K562 (cell line): ENCODE measurements at places on chromosomes 4 and X. TPM values are rescaled to one million over a fixed set of nuclear protein-coding genes. Genes with fewer than 3 reads are reported as not detected.

DNA sequence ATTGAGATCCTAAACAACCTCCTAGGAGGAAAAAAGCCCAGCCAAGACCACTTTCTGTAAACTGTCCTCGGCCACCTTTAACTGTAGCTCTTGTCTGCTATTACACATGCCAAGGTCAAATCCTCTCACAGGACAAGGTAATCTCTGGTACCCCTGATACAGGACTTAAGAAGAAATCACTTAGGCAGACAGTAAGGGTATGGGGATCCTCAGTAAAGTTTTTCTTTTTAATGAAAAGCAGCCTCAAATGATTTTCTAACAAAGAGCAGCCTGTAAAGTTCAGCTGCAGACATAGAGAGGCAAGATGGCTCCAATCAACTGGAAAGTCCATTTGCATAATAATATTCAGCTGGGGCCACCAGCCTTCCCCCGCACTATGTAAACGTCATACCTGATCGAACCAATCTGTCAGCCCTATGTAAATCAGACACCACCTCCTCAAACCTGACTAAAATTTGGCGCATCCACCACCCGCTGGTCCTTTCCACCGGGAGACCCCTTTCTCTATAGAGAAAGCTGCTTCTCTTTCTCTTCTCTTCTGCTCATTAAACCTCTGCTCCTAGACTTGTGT lies 14.6 kb upstream of the MPP1 start:
- H3K27ac ChIP-seq, result peak overlapping the region; percentile 97
- no peaks in the 10 kb centered on the region for H3K36me3 ChIP-seq
- DNase-seq, result peak; percentile 44
- no peaks in the 10 kb centered on the region for H3K27me3 ChIP-seq
- H3K4me1 ChIP-seq, result peaks cover 22% of the 10 kb centered on the region

GRCh38 chr4:161160718-161161117 lies 1003.1 kb downstream of the FSTL5 start:
- H3K4me1 ChIP-seq, result no peaks in the 10 kb centered on the region
- no peak overlapping the region for H3K27ac ChIP-seq
- no peaks in the 10 kb centered on the region for H3K27me3 ChIP-seq
- no peak for DNase-seq
- no peaks in the 10 kb centered on the region for H3K36me3 ChIP-seq

Gene SPANXN3
- not detected in 2 replicates for total RNA-seq

- DNase-seq, result no peak
- H3K27me3 ChIP-seq, result no peaks in the 10 kb centered on the region
- no peak overlapping the region for H3K4me3 ChIP-seq
- H3K36me3 ChIP-seq, result no peaks in the 10 kb centered on the region
- H3K4me1 ChIP-seq, result peaks cover 4% of the 10 kb centered on the region; the same call in 1 of the 2 replicates
- no peak overlapping the region for H3K27ac ChIP-seq
Observed at GRCh38 chr4:76199664-76200211, 13.9 kb downstream of the SCARB2 start.

DNA sequence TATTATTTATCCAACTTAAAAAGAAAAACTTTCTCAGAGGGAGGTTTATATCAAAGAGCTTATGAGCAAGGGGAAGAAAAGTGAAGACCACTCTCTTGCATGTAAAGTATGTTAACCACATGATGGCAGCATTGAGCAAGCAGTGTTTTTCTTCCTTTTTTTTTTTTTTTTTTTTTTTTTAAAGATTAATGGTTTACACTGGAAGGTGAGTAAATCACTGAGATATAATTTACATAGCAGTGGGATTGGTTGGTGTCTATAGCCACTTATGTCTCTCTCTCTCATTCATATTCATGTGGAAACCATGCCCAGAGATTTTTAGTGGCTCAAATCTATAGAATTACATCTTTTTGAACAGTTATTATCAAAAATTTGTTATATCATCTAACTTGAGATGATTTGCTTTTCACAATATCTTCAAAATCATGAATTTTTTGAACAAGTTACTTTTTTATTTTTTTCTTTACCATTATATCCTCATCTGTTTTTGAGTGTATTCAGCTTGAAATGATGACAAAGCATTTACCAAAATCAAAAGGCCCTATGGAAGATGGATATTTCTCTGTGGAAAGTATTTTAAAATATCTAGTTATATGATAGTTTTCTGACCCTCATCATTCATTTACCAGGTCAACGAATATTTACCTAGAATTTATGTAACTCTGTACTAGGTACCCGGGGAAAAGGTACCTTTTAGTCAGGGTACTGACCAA lies 31.6 kb downstream of the MTHFD2L start:
- H3K27me3 ChIP-seq, result no peaks in the 10 kb centered on the region
- no peak overlapping the region for H3K27ac ChIP-seq
- H3K36me3 ChIP-seq, result no peaks in the 10 kb centered on the region
- H3K4me3 ChIP-seq, result no peak overlapping the region

DNA sequence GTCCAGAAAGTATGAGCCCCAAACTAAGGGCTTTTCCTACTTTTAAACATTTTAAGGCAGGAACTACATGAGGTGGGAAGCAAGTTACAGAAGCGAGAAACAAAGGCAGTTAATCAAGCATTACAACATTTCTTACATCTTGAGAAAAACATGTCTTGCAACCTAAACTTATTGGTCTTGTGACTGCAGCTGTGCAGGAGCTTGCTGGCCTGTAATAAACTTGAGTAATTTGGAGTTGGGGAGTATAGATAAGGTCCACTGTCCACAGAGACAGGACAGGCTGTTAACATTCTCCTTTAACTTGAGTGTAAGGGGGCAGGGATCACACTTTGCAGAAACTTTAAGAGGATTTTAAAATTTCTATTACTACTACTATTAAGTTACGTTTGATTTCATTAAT lies 2.7 kb upstream of the UGT8 start:
- no peak overlapping the region for H3K27ac ChIP-seq
- no peaks in the 10 kb centered on the region for H3K27me3 ChIP-seq
- no peaks in the 10 kb centered on the region; the same call in 1 of the 2 replicates for H3K4me1 ChIP-seq
- no peaks in the 10 kb centered on the region for H3K36me3 ChIP-seq
- peak; percentile 50 for DNase-seq
- H3K4me3 ChIP-seq, result no peak overlapping the region

Gene TGIF2LX
- total RNA-seq, result not detected in 2 replicates

- DNase-seq, result peak; percentile 6
- H3K4me3 ChIP-seq, result no peak overlapping the region
- H3K4me1 ChIP-seq, result no peaks in the 10 kb centered on the region; the same call in 2 of the 3 replicates
- H3K27ac ChIP-seq, result no peak overlapping the region
Observed at GRCh38 chrX:31546126-31546525, 474.3 kb upstream of the FTHL17 start.

Gene NSG1
- not detected in 2 replicates for total RNA-seq

Gene DCAF8L2
- total RNA-seq, result not detected in 2 replicates

GRCh38 chrX:32798990-32799389 lies 412.4 kb downstream of the DMD start:
- no peaks in the 10 kb centered on the region for H3K27me3 ChIP-seq
- DNase-seq, result no peak
- no peak overlapping the region for H3K4me3 ChIP-seq
- no peaks in the 10 kb centered on the region for H3K36me3 ChIP-seq
- no peaks in the 10 kb centered on the region for H3K4me1 ChIP-seq

DNA sequence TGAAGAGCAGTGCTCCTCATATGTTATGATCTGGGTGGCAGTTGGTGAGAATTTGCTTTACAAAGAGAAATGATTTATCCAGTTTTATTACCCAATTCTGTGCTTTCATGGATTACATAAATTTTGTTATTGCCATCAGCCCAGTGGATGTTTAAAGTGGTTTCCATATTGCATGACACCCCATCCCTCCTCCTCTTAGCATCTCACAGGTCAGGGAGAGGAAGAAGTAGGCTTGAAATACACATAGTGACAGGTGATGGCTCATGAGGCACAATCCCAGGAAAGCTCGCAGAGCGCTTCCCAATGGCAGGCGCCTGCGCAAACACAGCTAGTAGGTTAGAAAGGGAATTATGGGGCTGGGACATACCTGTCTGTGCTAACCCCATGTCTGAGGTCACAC lies 47.7 kb upstream of the GATB start:
- DNase-seq, result no peak
- no peak overlapping the region for H3K27ac ChIP-seq
- no peaks in the 10 kb centered on the region for H3K4me1 ChIP-seq
- no peak overlapping the region for H3K4me3 ChIP-seq
- no peaks in the 10 kb centered on the region for H3K36me3 ChIP-seq
- H3K27me3 ChIP-seq, result peaks cover 13% of the 10 kb centered on the region

DNA sequence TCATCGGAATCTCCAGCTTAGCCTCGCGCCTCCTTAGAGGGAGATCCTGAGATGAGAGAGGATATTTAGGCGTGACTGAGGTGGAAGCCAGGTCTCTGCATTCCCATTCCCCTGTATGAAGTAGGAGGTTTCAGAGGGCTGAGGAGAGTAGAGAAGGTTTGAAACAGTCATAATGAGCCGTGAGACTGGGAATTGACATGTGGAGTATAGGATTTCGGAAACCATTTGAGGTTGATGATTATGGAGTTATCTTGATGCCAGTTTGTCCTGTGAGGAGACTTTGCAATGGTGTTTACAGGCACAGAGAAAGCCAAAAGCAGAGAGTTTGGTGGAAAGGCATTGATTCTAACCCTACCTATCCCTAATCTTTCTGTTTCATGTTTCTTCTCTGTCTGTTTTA lies 2.0 kb downstream of the CHST7 start:
- DNase-seq, result no peak
- H3K4me3 ChIP-seq, result no peak overlapping the region
- H3K27me3 ChIP-seq, result no peaks in the 10 kb centered on the region
- H3K27ac ChIP-seq, result no peak overlapping the region
- H3K36me3 ChIP-seq, result no peaks in the 10 kb centered on the region
- H3K4me1 ChIP-seq, result no peaks in the 10 kb centered on the region; the same call in 1 of the 2 replicates

Gene SLC9B1
- total RNA-seq, result 0.42 and 0.78 TPM in 2 replicates

DNA sequence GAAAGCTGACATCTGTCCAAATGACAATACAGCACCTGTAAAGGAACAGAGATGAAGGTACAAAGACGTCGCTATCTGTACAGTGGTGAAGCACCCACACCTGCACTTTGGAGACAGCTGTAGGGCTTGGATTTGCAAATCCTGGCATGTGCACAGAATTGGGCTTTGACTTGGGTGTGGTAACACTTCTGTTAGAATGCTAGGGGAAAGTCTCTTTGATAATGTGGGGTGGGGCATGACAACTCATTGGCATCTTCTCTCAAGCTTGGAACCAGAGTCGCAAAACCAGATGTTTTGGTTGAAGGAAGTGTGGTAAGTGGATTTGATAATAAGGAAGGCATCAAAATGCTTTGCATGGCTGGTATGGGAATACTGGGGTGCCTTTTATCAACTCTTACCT lies 55.5 kb downstream of the VCX3B start:
- no peaks in the 10 kb centered on the region for H3K27me3 ChIP-seq
- no peaks in the 10 kb centered on the region for H3K36me3 ChIP-seq
- H3K27ac ChIP-seq, result no peak overlapping the region
- no peaks in the 10 kb centered on the region for H3K4me1 ChIP-seq
- DNase-seq, result no peak

DNA sequence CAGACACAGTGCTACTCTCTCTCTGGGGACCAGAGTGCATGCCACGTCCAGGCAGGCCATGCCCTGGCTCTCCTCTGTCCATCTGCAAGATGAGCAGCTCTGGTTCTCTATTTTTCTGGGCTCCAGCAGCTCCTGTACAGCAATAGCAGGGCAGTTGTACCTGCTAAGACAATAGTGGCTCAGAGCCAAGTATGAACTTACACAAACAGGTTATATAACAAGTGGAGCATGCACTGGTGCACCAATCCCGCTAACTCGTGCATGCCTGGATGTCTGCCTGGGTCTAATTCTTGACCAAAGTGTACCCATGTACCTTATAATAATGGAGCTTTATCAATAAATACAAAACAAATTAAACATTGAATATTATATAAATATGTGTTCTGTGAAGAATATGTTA lies 392.3 kb downstream of the CENPC start:
- no peak overlapping the region for H3K4me3 ChIP-seq
- DNase-seq, result no peak
- no peaks in the 10 kb centered on the region for H3K27me3 ChIP-seq
- no peak overlapping the region for H3K27ac ChIP-seq
- H3K36me3 ChIP-seq, result no peaks in the 10 kb centered on the region

- peaks cover 7% of the 10 kb centered on the region; the same call in 1 of the 2 replicates for H3K4me1 ChIP-seq
- DNase-seq, result no peak
- peak overlapping the region; percentile 100 for H3K27ac ChIP-seq
- H3K27me3 ChIP-seq, result no peaks in the 10 kb centered on the region
- peak overlapping the region; percentile 82 for H3K4me3 ChIP-seq
- peaks cover 5% of the 10 kb centered on the region; the same call in 2 of the 3 replicates for H3K36me3 ChIP-seq
Observed at GRCh38 chrX:16718824-16719333, 533 bp upstream of the SYAP1 start.

Gene KCND1
- 0.75 and 0.83 TPM in 2 replicates for total RNA-seq

Gene CDKL2
- total RNA-seq, result 0.16 TPM in 1 of 2 replicates, not detected in the other

Gene PRKG2
- 0.16 and 0.27 TPM in 2 replicates for total RNA-seq

- no peaks in the 10 kb centered on the region for H3K4me1 ChIP-seq
- H3K27me3 ChIP-seq, result no peaks in the 10 kb centered on the region
- peaks cover 67% of the 10 kb centered on the region for H3K36me3 ChIP-seq
- DNase-seq, result no peak
- no peak overlapping the region for H3K27ac ChIP-seq
- no peak overlapping the region for H3K4me3 ChIP-seq
Observed at GRCh38 chr4:2881431-2881830, 37.8 kb downstream of the ADD1 start.

DNA sequence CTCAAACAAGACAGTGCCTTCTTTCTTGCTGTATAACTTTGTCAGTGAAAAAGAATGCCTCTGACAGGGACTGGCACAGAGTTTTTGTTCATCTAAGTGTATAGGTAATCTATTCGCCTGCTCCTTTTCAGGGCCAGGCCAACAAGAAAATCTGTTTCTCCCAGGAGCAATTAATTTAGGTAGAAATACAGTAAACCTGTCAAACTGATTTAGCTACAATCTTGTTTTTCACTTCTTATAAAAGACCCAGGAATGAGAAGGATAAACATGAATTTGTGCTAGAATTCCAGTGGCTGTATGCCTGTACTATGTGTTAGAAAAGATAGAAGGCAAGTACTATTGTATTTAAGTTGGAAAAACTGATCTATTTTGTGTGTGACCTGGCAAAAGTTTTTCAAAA lies 6.1 kb downstream of the TMA16 start:
- no peaks in the 10 kb centered on the region; the same call in 1 of the 2 replicates for H3K4me1 ChIP-seq
- DNase-seq, result no peak
- no peak overlapping the region for H3K4me3 ChIP-seq
- H3K27ac ChIP-seq, result no peak overlapping the region

Gene GAGE2A
- total RNA-seq, result 583 and 588 TPM in 2 replicates

GRCh38 chrX:70433848-70434351 lies 10.7 kb upstream of the DLG3 start:
- DNase-seq, result peak; percentile 79
- H3K27ac ChIP-seq, result peak overlapping the region; percentile 79
- peaks cover 16% of the 10 kb centered on the region for H3K4me1 ChIP-seq
- H3K4me3 ChIP-seq, result peak overlapping the region; percentile 75
- H3K27me3 ChIP-seq, result peaks cover 11% of the 10 kb centered on the region; the same call in 1 of the 2 replicates

- H3K4me1 ChIP-seq, result no peaks in the 10 kb centered on the region
- H3K27me3 ChIP-seq, result no peaks in the 10 kb centered on the region
- peaks cover 82% of the 10 kb centered on the region for H3K36me3 ChIP-seq
- H3K4me3 ChIP-seq, result no peak overlapping the region
- H3K27ac ChIP-seq, result no peak overlapping the region
Observed at GRCh38 chr4:51878431-51878830, 35.5 kb downstream of the DCUN1D4 start.

- H3K27me3 ChIP-seq, result peaks cover 30% of the 10 kb centered on the region
- H3K27ac ChIP-seq, result no peak overlapping the region
- H3K4me1 ChIP-seq, result no peaks in the 10 kb centered on the region
- DNase-seq, result no peak
- H3K36me3 ChIP-seq, result no peaks in the 10 kb centered on the region
Observed at GRCh38 chr4:82691431-82691830, 107.2 kb downstream of the SCD5 start.

Gene FRMPD3
- total RNA-seq, result not detected in 2 replicates

Gene MSN
- total RNA-seq, result 294 and 346 TPM in 2 replicates

Gene HMGN5
- 3.3 and 5.2 TPM in 2 replicates for total RNA-seq

GRCh38 chrX:24480400-24480865 lies 15.3 kb downstream of the PDK3 start:
- no peak overlapping the region for H3K4me3 ChIP-seq
- no peak overlapping the region for H3K27ac ChIP-seq
- H3K36me3 ChIP-seq, result no peaks in the 10 kb centered on the region
- DNase-seq, result no peak

Gene KLHL15
- 10.3 and 10.7 TPM in 2 replicates for total RNA-seq
